Neural crest cell (in vitro differentiated cells): ENCODE measurements at places on chromosomes 7 and 10. TPM values are rescaled to one million over a fixed set of nuclear protein-coding genes. Genes with fewer than 3 reads are reported as not detected.
A peak's percentile ranks its signal among the peaks of the same experiment; 100 is the strongest.

MRLN gene
- total RNA-seq = not detected in 2 replicates

GRCh38 chr10:114876602-114877300 is 55.2 kb downstream of the FHIP2A start:
- DNase-seq = peak; percentile 65

- no peak for DNase-seq
Measured at GRCh38 chr7:43307522-43307921, 195.1 kb downstream of the HECW1 start.

DNA sequence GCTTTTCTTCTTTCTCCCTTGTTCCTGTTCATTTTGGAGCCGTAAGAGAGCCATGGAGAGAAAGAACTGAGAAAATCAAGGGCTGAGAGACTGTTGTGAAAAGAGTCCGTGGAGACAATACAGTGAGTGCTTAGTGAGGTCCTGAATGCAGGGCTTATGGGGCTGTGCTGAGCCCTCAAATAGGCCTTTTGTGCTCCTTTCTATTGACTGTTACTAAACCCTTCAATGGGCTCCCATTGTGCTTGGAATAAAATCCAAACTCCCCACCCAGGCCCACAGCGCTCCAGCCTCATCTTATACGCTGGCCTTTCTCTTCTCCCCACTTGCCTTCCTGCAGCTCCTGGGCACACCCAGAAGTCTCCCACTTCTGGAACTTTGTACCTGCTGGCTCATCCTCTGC is 243.1 kb upstream of the HABP2 start:
- DNase-seq = peak; percentile 26

SLC16A9 gene
- total RNA-seq = 21.0 and 23.1 TPM in 2 replicates

DNA sequence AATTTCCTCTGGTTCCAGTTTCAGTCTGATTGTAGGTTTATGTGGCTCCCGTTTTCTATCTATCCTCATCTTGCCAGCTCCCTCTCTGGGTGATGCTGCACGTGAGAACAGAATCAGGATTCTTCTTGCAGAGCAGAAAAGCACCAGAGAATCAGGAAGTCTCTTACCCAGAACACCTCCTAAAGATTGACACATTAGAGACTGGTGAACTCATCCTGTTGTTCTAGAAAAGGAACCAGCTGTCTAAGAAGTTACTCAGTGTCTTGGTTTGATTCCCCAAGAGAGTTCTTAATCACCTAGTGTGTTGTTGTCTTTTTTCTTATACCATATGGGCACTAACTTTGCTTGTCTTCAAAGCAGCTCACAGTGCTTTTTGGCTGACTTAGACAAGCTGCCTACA is 152.4 kb downstream of the DGKI start:
- no peak for DNase-seq

NOC3L gene
- 24.7 and 25.7 TPM in 2 replicates for total RNA-seq

- no peak for DNase-seq
Measured at GRCh38 chr7:25940086-25940906, 211.7 kb upstream of the NFE2L3 start.
